ENCODE measurements at places on chromosomes 3 and 15. TPM values are rescaled to one million over a fixed set of nuclear protein-coding genes. Genes with fewer than 3 reads are reported as not detected.
A peak's percentile ranks its signal among the peaks of the same experiment; 100 is the strongest.

- no peak overlapping the region for H3K27ac ChIP-seq
- H3K36me3 ChIP-seq = no peaks in the 10 kb centered on the region
- no peaks in the 10 kb centered on the region for H3K27me3 ChIP-seq
- DNase-seq = no peak
- H3K4me1 ChIP-seq = no peaks in the 10 kb centered on the region
Observed at GRCh38 chr3:17140670-17141505, 256.1 kb downstream of the PLCL2 start.

DNA sequence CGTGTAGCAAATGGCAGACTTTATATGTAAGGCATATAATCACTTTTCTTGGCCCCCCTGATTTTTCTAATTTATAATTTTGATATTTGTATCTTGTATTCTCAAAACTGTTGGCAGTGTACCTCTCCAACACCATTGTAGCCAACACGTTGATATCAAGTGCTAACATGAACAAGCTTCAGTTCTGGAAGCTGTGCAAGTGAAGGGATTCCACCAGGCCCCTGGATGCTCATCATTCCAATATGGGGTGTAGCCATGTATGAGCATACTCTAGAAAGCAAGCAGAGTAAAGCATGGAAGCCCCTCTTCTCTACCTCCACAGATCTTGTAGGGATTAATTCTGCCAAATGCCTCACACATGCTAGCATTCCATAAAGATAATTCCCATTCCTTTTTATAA, 211.3 kb downstream of the MYRIP start:
- H3K4me3 ChIP-seq = no peak overlapping the region
- H3K27me3 ChIP-seq = no peaks in the 10 kb centered on the region
- no peak overlapping the region for H3K27ac ChIP-seq

DNA sequence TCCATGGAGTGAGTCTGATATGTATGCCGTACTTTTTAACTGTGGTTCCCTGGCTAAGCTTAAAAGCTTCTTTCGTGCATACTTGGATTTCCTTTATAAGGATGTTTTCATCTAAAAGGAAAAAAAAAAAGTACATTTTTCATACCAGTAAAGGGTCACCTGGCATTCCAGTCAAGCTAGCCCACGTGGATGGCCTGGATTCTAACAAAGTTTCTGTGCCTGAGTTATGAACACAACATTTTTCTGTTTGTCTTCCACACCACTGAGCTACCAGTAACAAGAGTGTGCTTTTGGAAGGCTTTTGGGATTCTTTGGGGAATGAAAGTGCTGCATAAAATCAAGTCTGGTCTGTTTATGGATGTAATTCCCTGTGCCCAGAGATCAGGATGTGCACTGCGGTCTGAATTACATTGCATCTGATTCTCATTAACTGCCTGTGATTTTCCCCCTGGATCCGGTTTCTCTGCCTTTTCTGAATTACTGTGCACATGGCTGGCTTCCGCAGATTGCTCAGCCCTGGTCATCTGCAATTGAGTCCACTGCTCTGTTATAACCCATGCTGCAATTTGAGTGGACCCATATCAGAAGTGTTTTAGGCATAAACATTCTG, 38.2 kb upstream of the MAGI1 start:
- H3K4me1 ChIP-seq = no peaks in the 10 kb centered on the region
- H3K27ac ChIP-seq = peak overlapping the region; percentile 63
- no peaks in the 10 kb centered on the region for H3K27me3 ChIP-seq
- H3K36me3 ChIP-seq = no peaks in the 10 kb centered on the region
- no peak overlapping the region for H3K4me3 ChIP-seq

- H3K4me1 ChIP-seq = peaks cover 37% of the 10 kb centered on the region
- no peaks in the 10 kb centered on the region for H3K27me3 ChIP-seq
- no peaks in the 10 kb centered on the region for H3K36me3 ChIP-seq
Observed at GRCh38 chr15:72176743-72177142, 20.8 kb downstream of the GRAMD2A start.

DNA sequence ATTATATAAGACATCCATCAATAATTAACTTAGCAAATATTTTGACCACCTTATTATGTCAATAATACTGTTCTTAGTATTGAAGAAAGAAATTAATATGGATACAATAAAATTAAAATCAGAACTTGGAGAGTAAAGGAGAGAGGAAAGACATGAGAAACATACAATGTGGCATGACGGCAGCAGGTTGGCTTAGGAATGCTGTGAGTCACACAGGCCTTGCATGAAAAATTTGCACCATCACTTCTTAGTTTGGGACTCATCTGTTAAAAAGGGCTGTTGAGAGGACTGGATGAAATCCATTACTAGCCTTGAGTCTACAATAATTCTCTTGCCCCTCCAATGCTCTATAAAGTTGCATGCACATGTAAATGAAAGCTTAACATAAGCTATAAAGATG, 880.8 kb downstream of the ROBO1 start:
- no peaks in the 10 kb centered on the region for H3K27me3 ChIP-seq
- no peak overlapping the region for H3K4me3 ChIP-seq
- H3K4me1 ChIP-seq = no peaks in the 10 kb centered on the region
- H3K36me3 ChIP-seq = no peaks in the 10 kb centered on the region
- no peak for DNase-seq

The CCDC80 gene
- total RNA-seq = 42.0 TPM

The GABRR3 gene
- not detected for total RNA-seq

The CORO2B gene
- total RNA-seq = 11.2 TPM

DNA sequence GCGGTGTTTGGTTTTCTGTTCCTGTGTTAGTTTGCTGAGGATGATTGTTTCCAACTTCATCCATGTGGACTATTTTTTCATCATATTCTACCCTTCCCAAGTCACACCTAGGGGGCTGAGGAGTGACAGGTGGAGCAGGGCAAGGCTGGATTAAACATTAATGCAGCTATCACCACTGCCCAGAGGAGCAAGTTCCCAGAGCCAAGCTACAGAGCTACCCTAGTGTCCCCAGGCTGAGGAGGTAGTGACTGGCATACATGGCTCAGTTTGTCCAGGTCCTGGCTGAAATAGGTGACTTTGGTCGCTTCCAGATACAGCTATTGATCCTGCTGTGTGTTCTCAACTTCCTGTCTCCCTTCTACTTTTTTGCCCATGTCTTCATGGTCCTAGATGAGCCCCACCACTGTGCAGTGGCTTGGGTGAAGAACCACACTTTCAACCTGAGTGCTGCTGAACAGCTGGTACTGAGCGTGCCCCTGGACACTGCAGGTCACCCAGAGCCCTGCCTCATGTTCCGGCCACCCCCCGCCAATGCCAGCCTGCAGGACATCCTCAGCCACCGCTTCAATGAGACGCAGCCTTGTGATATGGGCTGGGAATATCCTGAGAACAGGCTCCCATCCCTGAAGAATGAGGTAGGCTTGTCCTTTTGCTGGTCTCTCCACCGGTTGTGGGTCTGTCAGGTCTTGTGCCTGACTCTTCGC, at the start of gene SLC22A13:
Gene SLC22A13 (plus strand): TSS at position 209 of the 704 bp plus-strand sequence. CDS start 49 bp downstream, at position 258.
- no peak within 1 kb of the TSS for H3K4me3 ChIP-seq
- DNase-seq = no peak
- no peaks in the 10 kb centered on the region for H3K27me3 ChIP-seq
- no peaks in the 10 kb centered on the region for H3K36me3 ChIP-seq
- H3K27ac ChIP-seq = no peak within 1 kb of the TSS
- H3K4me1 ChIP-seq = no peaks in the 10 kb centered on the region

DNA sequence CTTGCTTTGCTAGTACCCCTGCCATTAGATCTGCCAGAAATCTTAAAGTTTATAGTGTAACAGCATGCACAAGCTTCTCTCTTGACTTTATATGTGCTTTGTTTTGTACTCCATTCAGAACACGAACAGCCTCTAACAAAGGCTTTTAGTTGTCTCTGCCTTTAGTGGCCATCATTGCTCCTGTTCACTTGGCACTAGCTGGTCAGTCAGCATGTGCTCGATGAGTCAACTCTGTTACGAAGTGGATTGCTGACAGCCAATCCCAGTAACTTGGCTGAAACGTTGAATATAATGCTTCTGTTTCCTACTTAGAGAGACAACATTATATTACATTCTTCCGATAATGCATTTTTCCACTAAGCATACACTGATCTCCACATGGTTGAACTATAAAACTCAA, 349.2 kb downstream of the NAALADL2 start:
- no peak overlapping the region for H3K4me3 ChIP-seq
- no peaks in the 10 kb centered on the region for H3K36me3 ChIP-seq
- no peak for DNase-seq
- H3K27me3 ChIP-seq = no peaks in the 10 kb centered on the region

DNA sequence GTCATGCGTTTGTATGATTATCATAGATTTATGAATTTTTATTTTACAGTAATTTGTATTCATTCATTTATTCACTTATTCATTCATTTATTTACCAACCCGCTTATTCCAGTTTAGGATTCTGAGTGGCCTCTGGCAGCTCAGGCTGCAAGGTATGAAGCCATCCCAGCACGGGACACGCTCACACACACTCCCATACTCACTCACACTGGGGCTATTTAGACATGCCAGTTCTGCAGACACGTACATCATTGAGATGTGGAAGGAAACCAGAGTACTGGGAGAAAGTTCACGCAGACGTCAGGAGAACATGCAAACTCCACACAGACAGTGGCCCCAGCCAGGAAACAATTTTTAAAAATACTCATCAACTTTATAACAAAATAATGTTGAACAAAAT, 5.1 kb downstream of the CDIN1 start:
- no peak overlapping the region for H3K4me3 ChIP-seq
- DNase-seq = no peak
- peaks cover 5% of the 10 kb centered on the region for H3K4me1 ChIP-seq
- H3K36me3 ChIP-seq = no peaks in the 10 kb centered on the region

GRCh38 chr3:24196526-24196925, 251.4 kb downstream of the NR1D2 start:
- no peaks in the 10 kb centered on the region for H3K36me3 ChIP-seq
- no peak overlapping the region for H3K27ac ChIP-seq
- H3K4me3 ChIP-seq = no peak overlapping the region

DNA sequence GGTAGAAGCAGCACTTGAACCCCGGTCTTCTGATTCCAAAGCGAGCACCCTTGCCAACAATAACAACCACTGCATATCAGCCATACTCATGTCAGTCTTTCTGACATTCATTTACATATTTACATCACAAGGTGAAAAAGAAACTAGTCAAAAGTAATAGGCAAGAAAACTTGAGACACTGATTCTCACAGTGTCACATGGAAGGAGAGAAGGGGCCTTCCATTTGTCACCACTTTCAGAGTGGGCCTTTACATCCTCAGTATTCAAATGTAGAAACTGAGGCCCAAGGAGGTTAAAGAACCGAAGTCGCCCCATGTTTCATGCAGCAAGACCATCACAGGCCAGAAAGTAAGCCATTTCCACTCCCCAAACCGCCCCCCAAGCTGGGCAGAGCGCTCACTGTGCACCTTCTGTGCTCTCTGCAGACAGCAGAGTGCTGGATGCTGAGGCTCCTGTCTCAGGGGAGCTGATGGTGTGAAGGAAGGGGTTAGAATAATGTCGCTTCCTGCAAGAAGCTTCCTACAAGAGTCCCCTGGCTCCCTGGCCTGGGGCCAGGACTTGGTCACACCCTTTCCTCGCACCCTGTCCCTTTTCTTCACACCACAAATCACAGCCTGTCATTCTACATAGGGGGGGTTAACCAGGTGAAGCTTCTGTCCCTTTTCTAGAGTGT, 260.1 kb downstream of the UACA start:
- H3K27ac ChIP-seq = no peak overlapping the region
- DNase-seq = no peak
- no peak overlapping the region for H3K4me3 ChIP-seq
- no peaks in the 10 kb centered on the region for H3K27me3 ChIP-seq
- no peaks in the 10 kb centered on the region for H3K36me3 ChIP-seq

The ITPKA gene
- not detected for total RNA-seq

DNA sequence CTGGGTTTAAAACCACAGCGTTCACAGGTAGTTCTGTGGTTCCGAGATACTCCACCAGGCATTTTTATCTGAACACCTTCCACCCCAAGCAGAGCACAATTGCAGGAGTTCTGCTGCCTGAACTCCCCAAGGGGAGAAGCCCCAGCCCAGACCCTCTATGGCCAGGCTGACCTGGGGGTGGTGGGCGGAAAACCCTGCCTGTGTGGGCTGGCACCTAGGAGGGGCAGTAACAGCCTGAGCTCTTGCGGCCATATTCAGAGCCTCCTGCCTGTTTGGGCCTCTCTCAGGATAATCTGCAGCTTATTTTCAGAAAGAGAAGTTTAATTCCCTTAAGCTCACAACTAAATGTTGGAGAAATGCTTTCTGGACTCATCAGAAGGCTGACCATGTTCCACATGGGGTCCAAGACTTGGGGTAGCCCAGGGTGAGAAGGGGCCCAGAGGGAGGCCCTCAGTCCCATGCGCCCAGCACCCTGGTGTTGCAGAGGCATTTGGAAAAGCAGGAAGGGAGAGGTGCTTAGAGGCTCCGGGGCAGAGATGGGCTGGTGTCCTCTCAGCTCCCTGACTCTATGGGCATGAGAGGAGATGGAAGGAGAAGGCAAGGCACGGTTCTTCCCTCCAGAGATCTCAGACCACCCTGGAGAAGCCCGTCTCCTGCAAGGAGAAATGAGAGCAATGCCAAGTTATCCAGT, 195.6 kb upstream of the TPM1 start:
- H3K4me1 ChIP-seq = no peaks in the 10 kb centered on the region
- no peak overlapping the region for H3K4me3 ChIP-seq
- no peaks in the 10 kb centered on the region for H3K36me3 ChIP-seq
- DNase-seq = no peak
- no peaks in the 10 kb centered on the region for H3K27me3 ChIP-seq

DNA sequence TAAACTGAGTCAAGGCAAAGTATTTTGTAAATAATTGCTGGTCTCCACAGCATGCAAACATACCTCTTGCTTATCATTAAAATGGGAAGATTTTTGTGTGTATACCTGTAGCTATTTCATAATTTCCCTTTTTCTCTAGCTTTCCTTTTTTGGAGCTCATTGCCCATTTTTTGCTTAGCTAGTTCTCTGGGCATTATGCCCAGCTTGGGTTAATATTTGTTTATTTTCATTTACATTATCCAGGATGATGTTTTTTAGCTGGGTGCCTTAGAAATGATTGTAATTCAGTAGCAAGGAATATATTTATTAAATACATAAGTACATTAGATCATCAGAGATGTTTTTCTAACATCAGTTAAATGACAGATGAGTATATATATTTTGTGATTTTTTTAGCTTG, 1271.7 kb upstream of the GBE1 start:
- no peaks in the 10 kb centered on the region for H3K36me3 ChIP-seq
- no peaks in the 10 kb centered on the region for H3K27me3 ChIP-seq
- DNase-seq = no peak
- no peak overlapping the region for H3K27ac ChIP-seq
- no peak overlapping the region for H3K4me3 ChIP-seq
- H3K4me1 ChIP-seq = no peaks in the 10 kb centered on the region

The TMEM108 gene
- total RNA-seq = 0.44 TPM

- H3K36me3 ChIP-seq = no peaks in the 10 kb centered on the region
- no peaks in the 10 kb centered on the region for H3K4me1 ChIP-seq
- H3K27ac ChIP-seq = no peak overlapping the region
Observed at GRCh38 chr3:12775226-12775625, 16.2 kb upstream of the TMEM40 start.

DNA sequence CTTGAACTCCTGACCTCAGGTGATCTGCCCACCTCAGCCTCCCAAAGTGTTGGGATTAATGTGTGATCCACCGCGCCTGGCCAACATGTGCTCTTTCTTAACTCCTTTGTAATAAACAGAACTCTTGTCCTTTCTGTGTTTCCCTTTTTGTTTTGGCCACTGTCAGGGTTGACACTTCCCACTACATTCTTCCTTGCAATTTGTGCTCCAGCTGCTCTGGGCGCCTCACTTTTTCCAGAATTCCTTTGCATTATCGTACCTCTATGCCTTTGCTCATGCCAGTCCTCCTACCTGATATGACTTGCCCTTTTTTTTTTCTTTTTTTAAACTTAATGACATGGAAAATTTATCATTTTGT, 38.8 kb upstream of the SMAD3 start:
- no peaks in the 10 kb centered on the region for H3K27me3 ChIP-seq
- H3K4me3 ChIP-seq = no peak overlapping the region
- H3K27ac ChIP-seq = peak overlapping the region; percentile 46
- peaks cover 3% of the 10 kb centered on the region for H3K4me1 ChIP-seq
- H3K36me3 ChIP-seq = no peaks in the 10 kb centered on the region
